ENCODE measurements at places on chromosomes 7 and 10.

- no peak for DNase-seq
Observed at GRCh38 chr7:50542132-50542531, 23.1 kb downstream of the DDC start.

GRCh38 chr10:22554461-22555182 lies 159.8 kb downstream of the PIP4K2A start:
- no peak for DNase-seq

GRCh38 chr10:1375346-1376170 lies 319.4 kb downstream of the WDR37 start:
- no peak for DNase-seq

GRCh38 chr7:148807436-148807835 lies 76.7 kb downstream of the EZH2 start:
- no peak for DNase-seq

Measured in SK-N-MC (cell line).